ENCODE measurements at places on chromosomes 2 and 18.

GRCh38 chr2:29615183-29615582 lies 306.2 kb downstream of the ALK start:
- no peak for DNase-seq

GRCh38 chr2:10325278-10326145 lies 22.8 kb downstream of the HPCAL1 start:
- DNase-seq: peak; percentile 54

GRCh38 chr18:59769129-59769865 lies 72.1 kb upstream of the CCBE1 start:
- peak; percentile 62 for DNase-seq

GRCh38 chr2:88053934-88054781 lies 1.4 kb downstream of the KRCC1 start:
- peak; percentile 14 for DNase-seq

DNA sequence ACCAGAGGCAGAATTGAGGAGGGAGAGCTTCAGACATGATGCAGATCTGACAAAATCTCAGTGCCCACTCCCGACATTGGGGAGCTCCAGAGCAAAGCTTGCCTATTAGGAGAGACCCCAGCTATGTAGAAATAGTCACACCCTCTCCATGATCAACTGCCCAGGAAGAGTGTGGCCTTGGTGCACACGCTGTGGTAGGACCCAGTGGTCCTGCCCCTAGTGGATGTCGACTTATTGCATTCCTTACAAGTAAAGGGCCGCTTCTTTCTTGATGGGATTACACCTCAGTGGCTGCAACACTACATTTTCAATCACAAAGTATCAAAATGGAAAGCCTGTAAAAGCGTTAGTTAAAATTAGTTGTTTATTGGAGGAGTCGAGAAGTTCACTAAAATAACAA lies 64.2 kb downstream of the VRK2 start:
- DNase-seq: no peak

DNA sequence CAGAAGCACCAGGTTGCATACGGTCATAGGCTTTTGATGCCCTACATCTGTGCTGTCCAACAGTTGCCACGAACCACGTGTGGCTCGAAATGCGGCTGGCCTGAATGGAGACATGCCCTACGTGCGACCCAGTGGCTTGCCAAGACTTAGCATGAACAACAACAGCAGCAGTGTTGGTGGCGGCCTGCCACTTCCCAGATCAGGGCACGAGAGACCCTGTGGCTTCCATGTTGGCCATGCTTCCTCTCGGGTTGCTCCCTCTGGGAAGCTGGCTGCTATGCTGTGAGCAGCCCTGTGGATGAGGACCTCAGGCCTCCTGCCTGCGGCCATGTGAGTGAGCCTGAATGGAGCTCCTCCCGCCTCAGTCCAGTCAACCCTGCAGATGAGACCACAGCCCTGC lies 212.3 kb downstream of the HDAC4 start:
- no peak for DNase-seq

DNA sequence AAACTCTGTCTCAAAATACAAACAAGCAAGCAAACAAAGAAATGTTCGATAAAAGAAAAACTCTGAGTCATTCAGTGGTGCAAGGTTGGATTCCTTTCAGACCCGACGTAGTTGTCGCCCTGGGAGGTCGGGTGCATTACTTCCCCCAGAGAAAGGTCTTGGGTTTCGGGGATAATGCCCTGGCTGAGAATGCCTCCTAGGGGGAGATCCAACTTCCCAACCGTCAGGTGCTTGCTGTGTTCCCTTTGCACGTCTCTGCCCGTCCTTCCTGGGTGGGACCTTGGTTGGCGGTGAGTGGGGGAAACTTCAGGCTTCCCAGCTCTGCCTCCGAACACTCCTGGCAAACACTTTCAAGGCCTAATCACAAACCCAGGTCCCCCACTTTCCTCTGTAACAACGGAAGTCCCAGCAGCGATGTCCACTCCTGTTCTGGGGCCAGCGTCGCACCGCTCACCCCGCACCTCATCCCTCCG lies 609 bp downstream of the TPGS2 start:
- peak; percentile 64 for DNase-seq

GRCh38 chr2:234806818-234807217 lies 145.0 kb upstream of the SH3BP4 start:
- DNase-seq: no peak

DNA sequence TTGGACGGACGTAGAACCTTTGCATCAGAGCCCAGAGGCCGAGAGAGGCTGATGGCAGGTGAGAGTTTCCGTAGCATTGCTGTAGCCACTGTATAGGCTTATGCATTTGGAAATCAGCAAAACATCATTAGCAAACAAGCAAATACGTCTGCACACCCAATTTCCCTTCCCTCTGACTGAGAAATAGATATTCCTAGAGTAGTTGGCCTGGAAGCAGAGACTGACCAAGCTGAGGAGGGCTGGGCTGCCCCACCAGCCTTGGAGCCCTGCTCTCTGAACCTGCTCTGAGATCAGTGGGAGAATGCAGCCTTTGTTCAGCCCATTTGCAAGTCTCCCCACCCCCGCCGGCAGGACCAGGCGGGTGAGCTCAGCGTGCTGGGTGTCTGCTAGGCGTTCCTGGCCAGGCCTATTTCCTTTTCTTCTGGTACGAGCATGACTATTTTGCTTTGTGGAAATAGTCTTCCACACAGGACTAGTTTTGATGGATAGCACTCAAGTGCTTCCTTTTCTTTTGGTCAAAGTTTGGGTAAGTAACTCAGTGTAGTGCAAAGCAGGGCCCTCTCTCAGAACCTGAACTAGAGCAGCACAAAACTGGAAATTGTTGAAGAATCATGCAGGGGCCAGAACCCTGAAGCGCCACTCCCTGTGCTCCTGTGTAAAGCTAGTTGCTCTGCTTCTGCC lies 21.9 kb upstream of the RNF149 start:
- no peak for DNase-seq

GRCh38 chr18:38902796-38903195 lies 1337.2 kb upstream of the CELF4 start:
- no peak for DNase-seq

GRCh38 chr18:61360404-61361383 lies 27.5 kb downstream of the CDH20 start:
- no peak for DNase-seq

GRCh38 chr2:95347681-95348608 lies 50.8 kb downstream of the KCNIP3 start:
- DNase-seq: peak; percentile 11

DNA sequence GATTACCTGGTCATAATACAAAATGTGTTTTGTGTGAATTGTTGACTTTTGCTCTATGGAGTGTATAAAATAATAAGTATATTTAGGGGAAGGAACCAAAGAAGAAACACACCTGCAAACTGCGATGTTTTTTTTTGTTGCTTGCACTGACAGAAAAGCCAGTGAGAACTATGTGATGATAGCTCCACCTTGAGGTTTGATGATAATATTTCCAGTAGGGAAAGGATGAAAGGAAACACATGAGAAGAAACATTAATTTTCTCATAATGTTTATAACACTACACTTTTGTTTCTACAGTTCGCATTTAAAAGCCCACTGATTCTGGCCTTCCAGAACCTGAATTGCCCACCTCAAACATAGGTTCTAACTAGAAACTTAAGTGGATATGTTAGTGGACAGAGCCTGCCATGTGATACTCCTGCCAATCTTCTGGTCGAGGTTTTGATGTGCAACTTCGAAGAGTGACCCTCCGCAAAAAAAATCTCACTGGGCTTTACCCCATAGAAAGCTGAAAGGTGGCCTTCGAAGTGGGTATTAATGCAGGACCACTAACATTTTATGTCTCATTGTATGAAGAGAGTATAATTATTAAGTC lies 476.4 kb upstream of the SPHKAP start:
- peak; percentile 76 for DNase-seq

DNA sequence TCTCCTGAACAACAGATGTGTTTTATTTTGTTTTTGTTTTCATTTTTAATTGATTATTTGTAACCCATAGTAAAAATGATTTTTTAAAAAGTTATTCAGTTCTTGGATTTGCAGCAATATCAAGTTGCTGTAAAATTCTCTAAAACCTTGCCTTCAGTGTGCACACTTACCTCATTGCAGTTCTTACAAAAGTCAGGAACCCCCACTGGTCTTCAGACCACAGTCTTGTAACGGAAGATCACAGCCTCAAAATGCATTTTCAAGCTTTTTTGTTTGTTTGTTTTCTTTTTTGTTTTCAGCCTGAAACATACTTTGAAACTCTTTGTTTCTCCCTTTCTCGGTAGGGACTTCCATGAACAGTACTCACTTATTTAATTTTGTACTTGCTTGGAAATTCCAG lies 1012.8 kb upstream of the GYPC start:
- DNase-seq: no peak

- no peak for DNase-seq
Observed at GRCh38 chr2:186617148-186617547, 27.3 kb downstream of the ITGAV start.

GRCh38 chr2:55302241-55302640 lies 33.2 kb upstream of the MTIF2 start:
- DNase-seq: no peak

- DNase-seq: no peak
Observed at GRCh38 chr2:74424139-74424992, 2.8 kb downstream of the WDR54 start.

DNA sequence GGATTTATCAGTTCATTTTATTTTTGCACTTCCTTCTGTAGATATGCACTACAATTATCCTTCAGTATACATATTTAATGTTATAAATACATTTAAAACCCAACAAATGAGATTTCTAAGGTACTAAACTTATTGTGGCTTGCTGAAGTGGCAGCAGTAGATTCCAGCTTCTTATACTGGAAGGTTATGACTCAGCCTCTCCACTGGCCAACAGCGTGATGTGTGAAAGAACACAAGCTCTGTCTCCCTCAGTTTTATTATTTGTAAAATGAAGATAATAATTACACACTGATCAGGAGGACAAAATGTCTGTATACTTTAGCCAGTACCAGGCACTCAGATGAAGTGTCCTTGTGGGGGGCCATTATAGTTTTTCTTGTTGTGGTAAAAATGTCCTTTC lies 1147.1 kb downstream of the CNTNAP5 start:
- no peak for DNase-seq

DNA sequence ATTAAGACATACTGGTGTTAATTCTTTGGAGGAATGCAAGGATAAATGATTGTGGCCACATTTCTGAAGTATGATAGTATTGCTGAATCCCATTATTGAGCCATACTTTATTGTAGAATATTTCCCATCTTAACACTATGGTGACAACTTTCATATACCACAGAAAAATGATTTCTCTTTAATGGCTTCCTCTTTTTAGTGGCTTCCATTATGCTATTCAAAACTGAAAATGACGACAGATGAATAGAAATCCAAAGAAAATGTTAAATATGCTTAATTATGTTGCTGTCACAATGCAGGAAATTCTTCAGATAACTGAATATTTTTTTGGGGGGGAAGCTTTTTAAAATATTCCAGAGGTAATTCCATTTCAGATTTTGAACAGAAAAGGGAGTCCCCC lies 88.9 kb upstream of the TMEM200C start:
- no peak for DNase-seq

DNA sequence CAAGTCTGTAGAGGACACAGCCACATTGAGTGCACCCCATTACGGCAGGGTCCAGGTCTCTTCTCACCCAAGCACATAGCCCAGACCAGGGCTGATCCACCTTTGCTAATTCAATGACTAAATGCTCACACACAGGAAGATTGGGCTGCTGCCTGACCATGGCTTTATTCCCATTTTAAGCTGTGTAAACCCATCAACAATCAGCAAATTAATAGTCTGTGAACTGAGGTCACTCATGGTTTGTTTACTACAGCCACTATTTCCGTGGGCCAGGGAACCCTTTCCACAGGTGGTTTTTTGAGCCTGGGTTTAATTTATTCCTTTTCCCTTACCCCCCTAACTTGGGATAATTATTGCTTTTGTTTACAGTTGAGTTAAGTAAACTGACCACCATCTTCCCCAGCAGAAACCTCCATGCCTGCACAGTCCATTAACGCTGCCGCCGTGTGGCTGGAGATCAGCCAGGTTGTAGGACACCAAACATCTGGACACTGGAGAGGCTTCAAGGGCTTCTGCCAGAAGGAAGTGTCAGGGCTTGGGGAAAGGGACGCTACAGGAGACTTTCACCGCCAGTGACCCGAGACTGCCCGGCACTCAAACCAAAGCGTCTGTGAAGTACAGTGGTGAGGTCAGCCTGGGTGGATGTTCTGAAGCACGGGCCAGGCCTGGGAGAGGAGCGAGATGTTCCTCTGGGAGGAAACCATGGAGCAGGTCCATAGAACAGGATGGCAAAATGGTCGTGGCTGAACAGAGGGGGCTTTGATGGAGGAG lies 282.9 kb downstream of the DYSF start:
- DNase-seq: peak; percentile 83

DNA sequence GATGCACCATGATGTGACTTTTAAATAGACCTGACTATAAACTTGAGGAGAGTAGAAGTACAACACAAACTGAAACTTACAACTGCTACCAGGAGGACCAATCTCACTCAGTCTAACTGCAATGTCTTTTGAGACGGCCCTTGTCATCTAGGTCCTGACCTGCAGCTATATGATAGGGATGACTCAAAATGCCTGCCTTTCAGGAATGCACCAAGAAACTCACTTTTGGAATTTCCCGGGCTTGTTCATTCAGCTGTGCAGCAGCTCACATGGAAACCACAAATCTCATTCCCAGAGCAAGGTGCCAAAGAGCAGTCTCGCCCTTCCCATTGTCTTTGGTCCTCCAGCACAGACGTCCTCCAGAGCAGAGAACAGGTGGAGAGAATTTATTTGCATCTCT lies 113.7 kb downstream of the SPOPL start:
- DNase-seq: no peak

DNA sequence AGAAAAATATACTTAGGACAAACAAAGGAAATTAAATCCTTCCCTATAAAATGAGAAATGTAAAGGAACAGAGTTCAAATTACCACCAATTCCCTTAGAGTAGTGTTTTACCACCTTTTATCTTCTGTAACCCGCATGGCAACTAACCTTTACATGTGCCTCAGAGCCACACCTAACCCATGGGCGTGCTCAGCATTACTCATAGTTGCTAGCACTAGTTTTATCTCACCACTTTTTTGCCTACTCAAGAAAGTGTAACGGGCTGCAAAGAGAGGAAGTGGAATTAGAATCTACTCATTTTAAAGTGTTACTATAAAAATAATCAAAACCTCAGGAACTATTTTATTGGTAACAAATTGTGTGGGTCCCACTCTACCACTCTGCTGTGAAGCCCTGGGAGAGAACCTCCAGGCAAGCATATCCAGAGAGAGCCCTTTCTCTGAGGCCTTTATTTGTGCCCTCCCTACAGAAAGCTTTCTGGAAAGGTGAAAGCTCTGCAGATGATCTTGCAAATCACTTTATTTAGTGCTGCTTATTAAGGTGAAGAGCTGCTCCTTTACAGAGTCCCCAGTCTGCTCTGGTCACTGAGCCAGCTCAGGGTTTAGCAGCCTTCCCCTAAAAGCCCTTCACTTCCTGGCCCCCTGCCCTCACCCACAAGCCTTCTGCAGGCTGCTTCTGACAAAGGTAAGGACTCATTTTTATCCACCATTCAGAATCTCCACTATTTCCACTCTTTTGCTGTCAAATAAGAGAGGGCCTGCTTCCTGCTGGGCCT lies 98.8 kb downstream of the TRABD2A start:
- DNase-seq: peak; percentile 10

GRCh38 chr18:75339936-75340605 lies 87.4 kb downstream of the SMIM21 start:
- no peak for DNase-seq

- DNase-seq: no peak
Observed at GRCh38 chr2:201500534-201500933, 49.0 kb downstream of the STRADB start.

Data from lung (tissue), 17 donors.